Activated CD4-positive, alpha-beta T cell treated with anti-CD3 and anti-CD28 coated beads for 36 hours (primary cell): ENCODE measurements at places on chromosomes 1 and 21. TPM values are rescaled to one million over a fixed set of nuclear protein-coding genes. Genes with fewer than 3 reads are reported as not detected.

A3GALT2 gene
- not detected for total RNA-seq

POU3F1 gene
- total RNA-seq = 0.26 TPM

SHISA4 gene
- 0.14 TPM for total RNA-seq

CD247 gene
- 149 TPM for total RNA-seq

RGS7 gene
- not detected for total RNA-seq

TNFRSF8 gene
- 16.3 TPM for total RNA-seq

LMOD1 gene
- total RNA-seq = not detected

SYDE2 gene
- 2.9 TPM for total RNA-seq

SLC9C2 gene
- not detected for total RNA-seq
